Osteoblast (primary cell): ENCODE measurements at places on chromosomes 16 and 17. TPM values are rescaled to one million over a fixed set of nuclear protein-coding genes. Genes with fewer than 3 reads are reported as not detected.

- H3K4me1 ChIP-seq = peaks cover 63% of the 10 kb centered on the region
- H3K36me3 ChIP-seq = no peaks in the 10 kb centered on the region
- peak; percentile 98 for DNase-seq
Measured at GRCh38 chr17:37489197-37490001, at the start of gene DUSP14. Gene DUSP14 (plus strand): TSS chr17:37489891. CDS start chr17:37512273, 22,382 bp downstream.

DNA sequence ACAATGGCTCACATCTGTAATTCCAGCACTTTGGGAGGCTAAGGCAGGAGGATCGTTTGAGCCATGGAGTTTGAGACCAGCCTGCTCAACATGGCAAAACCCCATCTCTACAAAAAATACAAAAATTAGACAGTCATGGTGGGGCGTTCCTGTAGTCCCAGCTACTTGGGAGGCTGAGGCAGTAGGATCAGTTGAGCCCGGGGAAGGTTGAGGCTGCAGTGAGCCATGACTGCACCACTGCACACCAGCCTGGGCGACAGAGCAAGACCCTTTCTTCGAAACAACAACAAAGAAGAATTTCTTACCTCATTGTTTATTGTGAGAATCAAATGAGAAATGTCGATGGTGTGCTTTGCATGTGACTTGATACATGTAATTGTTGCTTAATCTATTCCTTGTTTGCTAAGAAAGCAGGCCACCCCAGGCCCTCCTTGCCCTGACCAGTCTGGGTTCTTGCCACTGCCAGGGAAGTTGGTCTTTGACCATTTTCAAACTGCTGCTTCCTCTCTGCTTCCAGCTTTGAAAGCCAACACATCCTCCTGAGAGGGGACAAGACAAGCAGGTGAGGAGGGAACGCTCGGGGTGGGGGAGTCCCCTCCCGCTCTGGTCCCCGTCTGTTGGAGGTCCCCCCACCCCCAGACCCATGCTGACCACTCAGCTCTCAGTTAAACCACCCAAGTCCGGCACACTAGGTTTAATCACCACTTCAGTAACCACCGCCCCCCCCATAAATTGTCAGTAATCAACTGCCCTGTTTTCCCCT is 47.3 kb upstream of the CPNE2 start:
- H3K27me3 ChIP-seq = no peaks in the 10 kb centered on the region
- no peak overlapping the region for H3K4me3 ChIP-seq
- H3K36me3 ChIP-seq = peaks cover 53% of the 10 kb centered on the region
- no peak overlapping the region for H3K27ac ChIP-seq

GRCh38 chr17:66654764-66655163 is 180.2 kb upstream of the CACNG5 start:
- peaks cover 14% of the 10 kb centered on the region for H3K4me1 ChIP-seq
- no peak for DNase-seq
- H3K27ac ChIP-seq = no peak overlapping the region
- H3K27me3 ChIP-seq = no peaks in the 10 kb centered on the region

- H3K36me3 ChIP-seq = peaks cover 30% of the 10 kb centered on the region
- H3K27me3 ChIP-seq = no peaks in the 10 kb centered on the region
- peaks cover 31% of the 10 kb centered on the region for H3K4me1 ChIP-seq
- peak overlapping the region; percentile 38 for H3K27ac ChIP-seq
Measured at GRCh38 chr16:22357635-22357971, 16.8 kb downstream of the CDR2 start.

DNA sequence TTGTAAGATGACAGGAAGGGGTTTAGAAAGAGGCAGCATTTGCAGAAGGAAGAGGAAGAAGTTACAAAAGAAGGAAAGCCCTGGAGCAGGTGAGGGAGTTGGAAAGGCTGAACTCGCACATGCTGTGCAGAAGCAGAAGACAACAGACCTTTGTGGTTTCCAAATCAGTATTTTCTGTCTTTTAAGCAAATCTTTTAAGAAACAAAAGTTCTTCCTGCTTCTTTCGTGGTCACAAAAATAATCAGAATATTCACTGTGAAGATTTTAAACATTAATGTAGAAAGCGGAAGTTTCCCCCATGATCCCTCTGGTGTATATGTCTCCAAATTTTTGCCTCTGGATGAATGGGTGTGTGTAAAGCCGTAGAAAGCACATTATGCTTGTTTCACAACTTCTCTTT is 25.8 kb downstream of the ZNRF1 start:
- H3K27ac ChIP-seq = no peak overlapping the region
- peaks cover 3% of the 10 kb centered on the region for H3K36me3 ChIP-seq
- no peak overlapping the region for H3K4me3 ChIP-seq
- H3K4me1 ChIP-seq = peaks cover 35% of the 10 kb centered on the region

GRCh38 chr17:79809530-79810129 is 12.8 kb upstream of the CBX8 start:
- no peaks in the 10 kb centered on the region for H3K36me3 ChIP-seq
- H3K4me1 ChIP-seq = peaks cover 3% of the 10 kb centered on the region
- H3K4me3 ChIP-seq = no peak overlapping the region
- H3K27ac ChIP-seq = no peak overlapping the region
- no peak for DNase-seq

Gene CNGB1
- not detected in 2 replicates for total RNA-seq

Gene EXOC3L1
- not detected in 2 replicates for total RNA-seq

Gene CHRNB1
- 5.3 and 5.4 TPM in 2 replicates for total RNA-seq

Gene EPN3
- total RNA-seq = not detected in 2 replicates

Gene VKORC1
- total RNA-seq = 132 and 147 TPM in 2 replicates

Gene NKD1
- under 0.01 TPM in 2 replicates for total RNA-seq
